ENCODE measurements at places on chromosomes 4 and X. TPM values are rescaled to one million over a fixed set of nuclear protein-coding genes. Genes with fewer than 3 reads are reported as not detected.

Gene DCAF4L1
- polyA plus RNA-seq: 0.46 TPM

Gene PAGE2B
- polyA plus RNA-seq: not detected

Gene CXorf51B
- polyA plus RNA-seq: not detected

Gene MTMR8
- polyA plus RNA-seq: 1.1 TPM

Gene PRKG2
- polyA plus RNA-seq: 0.26 TPM

Gene SLC7A11
- 8.4 TPM for polyA plus RNA-seq

Gene IL2
- not detected for polyA plus RNA-seq

Gene CCNI
- polyA plus RNA-seq: 150 TPM

Gene PNMA6A
- polyA plus RNA-seq: 0.41 TPM

Gene PWWP3B
- 0.16 TPM for polyA plus RNA-seq

Gene ZNF157
- polyA plus RNA-seq: 0.06 TPM

Gene G6PD
- polyA plus RNA-seq: 71.9 TPM

Gene MAGEA12
- not detected for polyA plus RNA-seq

Gene AGA
- 16.7 TPM for polyA plus RNA-seq

Gene ATP5ME
- polyA plus RNA-seq: 498 TPM

Gene RHOXF2
- not detected for polyA plus RNA-seq

Gene PPEF2
- 0.03 TPM for polyA plus RNA-seq

Gene TCEAL9
- polyA plus RNA-seq: 104 TPM

Gene RNF150
- polyA plus RNA-seq: 0.09 TPM

Gene CFP
- 0.04 TPM for polyA plus RNA-seq

Gene TSPAN6
- polyA plus RNA-seq: 19.2 TPM

Gene TKTL2
- not detected for polyA plus RNA-seq

Gene GIMD1
- polyA plus RNA-seq: not detected

Gene NHS
- polyA plus RNA-seq: 5.4 TPM

Gene ATP2B3
- not detected for polyA plus RNA-seq

Gene MAGEB2
- not detected for polyA plus RNA-seq

Gene SGMS2
- polyA plus RNA-seq: 41.1 TPM

Gene SSX2
- not detected for polyA plus RNA-seq

Gene FRAS1
- 4.1 TPM for polyA plus RNA-seq

Gene GAGE12F
- polyA plus RNA-seq: not detected

Gene GYPE
- polyA plus RNA-seq: not detected

Gene IQSEC2
- 4.7 TPM for polyA plus RNA-seq

Gene PLP1
- polyA plus RNA-seq: not detected

Gene IGSF1
- polyA plus RNA-seq: not detected

Gene CLTRN
- 1.4 TPM for polyA plus RNA-seq

Gene RPA4
- polyA plus RNA-seq: 0.11 TPM

Gene UGT2B11
- not detected for polyA plus RNA-seq

Gene MGAT4D
- polyA plus RNA-seq: not detected

Gene PTPN13
- 23.5 TPM for polyA plus RNA-seq

Gene FGF16
- polyA plus RNA-seq: not detected

Measured in keratinocyte (primary cell).